ENCODE measurements at places on chromosomes 2 and 18. TPM values are rescaled to one million over a fixed set of nuclear protein-coding genes. Genes with fewer than 3 reads are reported as not detected.

The TUBB8B gene
- not detected for total RNA-seq

The ERFE gene
- 7.3 TPM for total RNA-seq

The TUBA3E gene
- not detected for total RNA-seq

The PDE11A gene
- under 0.01 TPM for total RNA-seq
